ENCODE measurements at places on chromosomes 1 and 21.

DNA sequence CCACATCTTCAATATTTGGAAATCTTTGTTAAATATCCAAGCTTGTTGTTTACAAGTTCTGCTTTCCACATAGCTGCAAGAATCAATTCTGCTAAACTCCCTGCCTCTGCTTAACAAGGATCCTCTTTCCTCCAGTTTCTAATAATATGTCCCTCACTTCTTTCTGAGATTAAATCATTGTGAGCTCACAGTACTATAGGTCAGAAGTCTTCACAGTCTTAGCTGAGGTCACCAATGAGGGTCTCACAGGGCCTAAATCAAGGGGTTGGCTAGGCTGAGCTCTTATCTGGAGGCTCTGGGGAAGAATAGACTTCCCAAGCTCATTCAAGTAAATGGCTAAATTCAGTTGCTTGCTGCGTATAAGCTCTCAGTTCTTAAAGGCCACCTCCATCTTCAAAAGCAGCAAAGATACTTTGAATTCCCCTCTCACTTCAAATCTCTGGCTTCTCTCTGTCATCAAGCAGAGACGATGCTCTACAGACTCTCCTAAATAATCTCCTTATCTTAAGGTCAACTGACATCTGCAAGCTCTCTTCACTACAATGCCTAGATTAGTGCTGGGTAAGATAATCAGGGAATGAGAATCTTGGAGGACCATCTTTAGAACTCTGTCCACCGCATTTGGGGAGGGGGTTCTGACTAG lies 175.3 kb downstream of the PLPPR4 start:
- no peak for DNase-seq

- no peak for DNase-seq
Measured at GRCh38 chr1:20496241-20496661, 10.2 kb upstream of the CAMK2N1 start.

GRCh38 chr1:59645893-59646292 lies 168.9 kb upstream of the HOOK1 start:
- DNase-seq, result no peak

DNA sequence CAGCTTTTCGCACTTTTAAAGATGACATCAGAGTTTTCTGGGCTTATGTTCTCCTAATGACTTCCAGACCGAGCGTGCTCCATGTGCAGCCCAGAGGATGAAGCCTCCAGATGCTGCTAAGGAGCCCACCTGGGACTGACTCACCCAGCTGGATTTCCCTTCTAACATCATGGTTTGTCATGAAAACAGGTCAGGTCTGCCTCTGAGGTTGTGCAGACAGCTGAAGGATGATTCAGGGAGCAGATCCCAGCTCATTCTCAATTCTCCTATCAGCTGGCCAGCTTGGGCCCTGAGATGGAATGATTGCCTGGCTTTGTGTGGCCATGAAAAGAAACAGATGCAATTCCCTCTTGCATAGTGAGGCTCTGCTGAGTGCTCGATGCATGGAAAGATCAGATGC lies 123.9 kb upstream of the DUSP10 start:
- no peak for DNase-seq

DNA sequence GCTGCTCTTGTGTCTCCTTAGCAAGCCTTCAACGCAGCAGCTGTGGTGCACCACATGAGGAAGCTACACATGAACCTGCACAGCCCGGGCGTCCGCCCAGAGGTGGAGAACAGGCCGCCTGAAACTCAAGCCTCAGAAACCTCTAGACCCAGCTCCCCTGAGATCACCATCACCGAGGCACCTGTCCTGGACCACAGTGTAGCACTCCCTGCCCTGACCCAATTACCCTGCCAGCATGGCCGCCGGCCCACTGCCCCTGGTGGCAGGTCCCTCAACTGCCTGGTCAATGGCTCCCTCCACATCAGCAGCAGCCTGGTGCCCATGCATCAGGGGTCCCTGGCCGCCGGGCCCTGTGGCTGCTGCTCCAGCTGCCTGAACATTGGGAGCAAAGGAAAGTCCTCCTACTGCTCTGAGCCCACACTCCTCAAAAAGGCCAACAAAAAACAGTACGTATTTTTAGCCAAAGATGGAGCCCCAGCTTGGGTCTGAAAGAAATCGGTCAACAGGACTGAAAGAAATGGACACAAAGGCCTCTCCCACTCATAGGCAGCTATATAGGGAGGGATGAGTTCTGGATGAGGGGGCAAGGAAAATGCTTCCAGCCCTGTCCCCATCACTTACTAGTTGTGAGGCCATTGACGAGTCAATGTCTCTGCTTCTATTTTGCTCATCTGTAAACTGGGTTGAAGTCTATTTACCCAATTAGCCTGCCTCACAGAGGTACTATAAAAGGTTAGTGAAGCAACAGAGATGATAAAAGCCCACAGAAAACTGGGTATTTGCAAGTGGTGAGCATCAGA lies 28.5 kb downstream of the CAMK1G start:
- DNase-seq, result no peak

DNA sequence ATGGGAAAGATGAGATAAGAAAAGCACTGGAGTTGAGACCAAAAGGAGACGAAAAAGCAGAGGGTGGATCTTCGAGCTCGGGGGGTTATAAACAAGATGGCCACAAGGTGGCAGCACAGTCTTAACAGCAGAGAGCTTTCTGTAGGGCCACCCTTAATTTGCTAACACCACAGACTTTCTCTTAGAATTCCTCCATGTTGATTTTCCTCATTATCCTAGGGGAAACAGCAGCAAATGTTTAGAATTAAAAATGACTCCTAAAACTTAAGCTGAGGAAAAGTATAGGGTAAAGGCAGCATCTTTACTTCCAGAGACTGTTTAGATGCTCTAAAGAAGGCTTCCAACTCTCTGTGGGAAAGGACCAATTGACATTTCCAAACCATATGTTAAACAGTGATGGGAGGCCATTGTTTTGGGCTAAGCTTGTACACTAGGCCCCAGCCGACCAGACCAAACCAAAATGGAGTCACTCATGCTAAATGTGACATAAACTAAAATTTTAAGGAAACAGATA lies 2.5 kb upstream of the APOBEC4 start:
- DNase-seq, result peak; percentile 54

DNA sequence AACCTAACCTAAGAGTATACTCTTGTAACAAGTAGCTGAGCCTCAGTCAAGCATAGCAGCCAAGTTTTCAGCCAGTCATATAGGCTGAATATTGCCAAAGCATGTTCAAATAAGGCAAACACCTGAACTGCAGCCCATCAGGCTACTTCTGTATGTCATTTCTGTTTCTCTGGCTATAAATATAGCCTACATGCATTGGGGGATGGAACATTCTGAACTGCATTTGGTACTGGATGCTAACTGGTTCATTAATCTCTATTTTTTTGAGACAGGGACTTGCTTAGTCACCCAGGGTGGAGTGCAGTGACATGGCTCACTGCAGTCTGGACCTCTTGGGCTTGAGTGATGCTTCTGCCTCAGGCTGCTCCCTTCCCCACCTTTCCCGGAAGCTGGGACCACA lies 37.3 kb downstream of the MAST2 start:
- no peak for DNase-seq

DNA sequence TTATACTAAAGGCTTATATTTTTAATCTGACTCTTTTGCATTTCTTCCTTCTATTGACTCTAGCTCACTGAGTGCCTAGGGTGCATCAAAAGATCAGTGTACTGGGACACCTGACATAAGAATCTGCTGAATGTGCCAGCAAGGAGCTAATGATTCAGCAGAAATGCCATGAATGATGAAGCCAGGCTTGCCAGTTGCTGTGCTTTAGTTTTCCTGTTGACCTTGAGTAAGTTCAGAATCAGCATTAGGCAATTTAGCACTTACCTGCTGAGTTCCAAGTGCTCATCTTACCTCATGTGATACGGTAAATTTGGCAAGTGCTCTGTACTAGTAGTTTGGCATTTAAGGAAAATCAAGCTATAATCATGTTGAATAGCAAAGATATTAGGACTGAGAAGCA lies 523.2 kb upstream of the B3GALT2 start:
- DNase-seq, result no peak

GRCh38 chr21:45366931-45367401 lies 38.0 kb upstream of the COL18A1 start:
- DNase-seq, result no peak

DNA sequence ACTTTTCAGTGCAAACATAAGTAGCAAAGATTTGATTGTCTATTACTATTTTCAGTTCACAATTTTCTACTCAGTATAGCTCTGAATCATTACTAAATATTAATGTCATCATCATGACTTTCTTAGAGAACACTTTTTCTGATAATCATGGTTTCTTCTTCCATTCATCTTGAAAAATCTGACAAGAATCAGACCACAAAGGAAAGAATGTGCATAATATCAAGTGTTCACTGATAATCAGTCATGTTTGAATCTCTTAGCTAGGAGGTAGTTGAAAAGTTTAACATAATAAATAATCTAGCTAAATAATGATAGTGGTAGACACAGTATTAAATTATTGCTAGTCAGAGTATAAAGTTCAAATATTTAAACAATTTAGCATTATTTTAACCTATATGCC lies 133.2 kb downstream of the BRINP3 start:
- no peak for DNase-seq

GRCh38 chr21:43193651-43194302 lies 25.0 kb downstream of the CRYAA start:
- peak; percentile 4 for DNase-seq

GRCh38 chr21:26553898-26554297 lies 19.2 kb downstream of the CYYR1 start:
- DNase-seq, result no peak

GRCh38 chr1:176271572-176271971 lies 64.5 kb upstream of the COP1 start:
- no peak for DNase-seq

DNA sequence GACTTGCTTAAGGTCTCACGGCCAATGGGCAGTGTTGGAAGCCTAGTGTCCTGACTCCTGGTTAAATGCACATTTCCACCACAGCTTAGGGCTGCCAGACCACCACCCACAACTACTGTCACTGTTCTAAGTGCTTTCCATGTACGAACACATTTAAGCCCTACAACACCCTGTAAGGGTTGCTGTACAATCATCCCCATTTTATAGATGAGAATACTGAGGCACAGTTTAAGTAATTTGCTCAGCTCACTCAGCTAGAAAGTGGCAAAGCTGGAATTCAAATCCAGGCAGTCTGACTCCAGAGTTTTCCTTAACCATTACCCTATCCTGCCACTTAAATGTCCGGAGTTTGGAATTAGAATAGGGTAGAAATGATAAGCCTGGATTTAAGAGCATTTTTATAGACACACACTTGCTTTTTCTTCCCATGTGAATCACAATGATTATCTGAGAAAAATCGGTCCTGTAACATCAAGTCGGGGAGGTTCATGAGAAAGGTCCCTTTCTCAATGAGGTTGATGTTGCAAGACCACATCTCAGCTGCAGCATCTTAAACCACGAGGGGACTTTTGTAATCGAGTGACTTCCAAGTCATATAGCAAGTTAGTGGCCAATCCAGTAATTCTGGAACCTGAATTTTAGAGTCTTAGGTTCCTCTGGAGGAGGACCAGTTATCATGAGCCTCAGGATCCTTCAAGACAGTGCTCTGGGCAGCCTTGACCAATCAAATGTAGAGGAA lies 8.6 kb downstream of the E2F2 start:
- DNase-seq, result no peak

DNA sequence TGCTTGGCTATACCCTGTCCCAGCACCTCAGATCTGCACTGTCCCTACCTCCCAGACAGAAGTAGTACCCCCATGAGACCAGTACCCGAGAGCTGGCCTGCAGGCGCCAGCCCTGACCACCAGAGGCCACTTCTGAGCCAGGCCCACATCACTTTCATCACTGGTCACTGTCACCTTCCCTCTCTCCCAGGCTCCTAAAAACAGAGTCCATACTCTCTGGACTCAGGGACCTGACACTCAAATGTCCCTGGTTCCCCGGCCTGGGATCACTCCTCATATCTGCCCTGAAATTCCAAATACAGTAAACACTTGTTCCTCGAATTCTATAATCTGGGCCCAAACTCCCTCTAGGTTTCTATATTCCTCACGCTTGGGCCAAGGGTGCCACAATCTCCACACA lies 18.7 kb downstream of the TMEM53 start:
- no peak for DNase-seq

- no peak for DNase-seq
Measured at GRCh38 chr1:202825748-202826147, 15.0 kb downstream of the PCAT6 start.

- DNase-seq, result no peak
Measured at GRCh38 chr1:82991569-82991968, 1007.4 kb downstream of the TTLL7 start.

DNA sequence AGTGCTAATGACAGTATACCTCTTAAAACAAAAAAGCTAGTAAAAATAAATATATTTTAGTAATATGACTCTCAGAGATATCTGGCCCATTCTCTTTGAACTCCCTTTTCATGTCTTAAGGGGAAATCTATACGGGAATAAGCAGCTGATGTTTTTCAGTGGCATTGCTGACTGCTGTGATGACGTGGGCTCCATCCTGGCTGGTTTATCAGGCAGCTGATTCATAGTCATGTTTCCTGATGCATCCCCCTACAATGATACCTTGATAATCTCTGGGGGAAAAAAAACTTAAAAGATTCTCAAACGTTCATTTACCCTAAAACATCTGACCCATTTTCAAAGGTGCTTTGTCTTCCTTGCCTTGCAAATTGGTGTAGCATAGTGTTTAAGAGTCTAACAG lies 53.8 kb downstream of the ABCA4 start:
- no peak for DNase-seq

DNA sequence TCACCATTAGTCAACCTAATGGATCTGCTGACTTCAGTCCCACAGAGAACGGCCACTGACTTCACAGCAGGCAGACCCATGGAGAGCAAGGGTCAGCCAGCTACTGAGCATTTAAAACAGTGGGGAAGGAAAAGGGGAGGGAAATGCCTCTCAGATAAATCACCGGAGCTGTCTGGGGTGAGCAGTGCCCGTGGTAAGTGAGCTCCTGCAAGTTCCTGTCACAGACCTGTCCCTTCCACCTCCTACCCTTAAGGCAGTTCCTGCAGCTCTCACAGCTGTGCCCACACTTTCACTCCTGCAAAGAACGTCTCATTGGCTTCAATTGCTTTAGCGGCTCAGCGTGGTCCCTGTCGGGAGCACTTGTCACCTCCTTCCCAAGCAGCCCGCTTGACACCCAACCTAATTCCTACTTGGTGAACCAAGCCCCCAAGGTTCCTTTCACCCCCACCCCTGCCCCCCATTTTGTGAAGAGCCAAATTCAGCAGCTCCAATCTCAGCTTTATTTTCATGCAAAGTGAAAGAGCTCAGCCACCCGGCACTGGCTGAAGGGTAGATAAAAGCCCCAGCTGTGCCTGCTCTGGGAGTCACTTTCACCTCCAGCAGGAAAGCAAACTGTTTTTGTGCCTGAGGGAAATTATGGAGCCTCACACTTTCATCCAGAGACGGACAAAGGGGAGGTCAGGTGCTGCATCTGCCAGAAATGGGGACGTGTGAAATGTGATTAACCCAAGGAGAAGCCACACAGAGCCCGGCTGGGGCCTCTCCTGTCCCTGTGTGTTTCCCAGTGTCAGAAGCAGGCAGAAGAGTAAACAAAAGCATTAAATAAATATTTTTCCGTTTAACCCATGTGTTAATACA lies 306.2 kb downstream of the TTLL7 start:
- no peak for DNase-seq

- no peak for DNase-seq
Measured at GRCh38 chr1:153277852-153278251, 18.4 kb downstream of the LORICRIN start.
